Stimulated activated CD8-positive, alpha-beta memory T cell treated with anti-CD3 and anti-CD28 coated beads, Interleukin-15, amount 100 ng/mL, for 24 hours (primary cell): ENCODE measurements at places on chromosomes 7 and 10.

DNA sequence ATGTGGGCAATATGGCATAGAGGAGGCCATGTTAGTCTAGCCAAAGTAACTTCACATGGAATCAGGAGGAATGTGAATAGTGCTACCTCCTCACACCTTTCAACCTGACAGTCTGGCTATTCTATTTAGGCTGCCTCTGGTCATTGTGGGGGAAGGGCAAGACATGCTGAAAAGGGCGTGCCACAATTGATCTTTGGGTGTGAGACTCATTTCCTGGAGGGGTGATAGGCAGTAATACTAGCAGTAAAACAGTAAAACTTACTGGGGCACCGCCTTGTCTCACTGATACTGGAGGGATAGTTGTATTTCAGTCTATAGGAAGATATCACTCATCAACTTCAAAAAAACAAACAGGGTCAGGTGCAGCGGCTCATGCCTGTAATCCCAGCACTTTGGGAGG is 88.7 kb downstream of the TMEM168 start:
- no peak for DNase-seq

- DNase-seq: no peak
Observed at GRCh38 chr7:2417981-2418481, 14.6 kb downstream of the CHST12 start.

- no peak for DNase-seq
Observed at GRCh38 chr10:66162560-66163143, 763.2 kb upstream of the LRRTM3 start.

GRCh38 chr10:20976891-20977290 is 79.8 kb upstream of the NEBL start:
- no peak for DNase-seq

DNA sequence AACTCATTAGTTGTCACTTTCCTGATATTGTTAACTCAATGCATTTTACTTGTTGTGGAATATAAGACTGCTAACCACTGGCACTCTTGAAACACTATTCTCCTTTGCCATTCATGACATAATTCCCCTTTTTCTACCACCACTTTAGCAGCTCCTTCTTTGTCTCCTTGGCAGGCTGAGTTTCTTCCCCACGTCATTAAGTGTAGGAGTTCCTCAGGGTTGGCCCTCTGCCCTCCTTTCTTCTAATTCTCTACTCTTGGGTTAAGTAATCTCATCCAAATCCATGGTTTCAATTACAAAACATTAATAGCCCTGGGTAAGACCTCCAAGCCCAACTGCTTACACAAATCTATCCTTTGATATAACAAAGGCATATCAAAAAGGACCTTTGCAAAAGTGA is 175.1 kb downstream of the HGF start:
- no peak for DNase-seq

- no peak for DNase-seq
Observed at GRCh38 chr7:106717254-106717954, 56.4 kb upstream of the CCDC71L start.

DNA sequence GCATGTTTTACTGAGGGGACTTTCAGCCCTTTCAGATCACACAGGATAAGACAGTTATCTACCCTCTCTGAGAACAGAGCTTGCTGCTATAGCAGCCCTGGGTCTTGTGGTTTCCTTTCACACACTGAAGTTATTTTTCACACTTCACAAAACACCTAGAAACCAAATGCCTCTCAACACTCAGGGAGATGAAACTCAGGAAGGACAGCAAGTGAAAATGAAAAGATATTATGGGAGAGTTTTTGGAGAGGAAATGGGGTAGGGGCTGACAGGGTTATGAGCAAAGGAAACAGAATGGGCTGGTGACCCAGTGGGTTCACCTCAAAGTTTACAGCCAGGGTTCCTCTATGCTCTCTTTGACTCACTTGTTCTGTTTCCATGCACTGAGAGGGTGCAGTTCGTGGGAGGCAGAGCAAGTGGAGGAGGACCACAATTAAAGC is 17.0 kb upstream of the GIMAP2 start:
- no peak for DNase-seq

DNA sequence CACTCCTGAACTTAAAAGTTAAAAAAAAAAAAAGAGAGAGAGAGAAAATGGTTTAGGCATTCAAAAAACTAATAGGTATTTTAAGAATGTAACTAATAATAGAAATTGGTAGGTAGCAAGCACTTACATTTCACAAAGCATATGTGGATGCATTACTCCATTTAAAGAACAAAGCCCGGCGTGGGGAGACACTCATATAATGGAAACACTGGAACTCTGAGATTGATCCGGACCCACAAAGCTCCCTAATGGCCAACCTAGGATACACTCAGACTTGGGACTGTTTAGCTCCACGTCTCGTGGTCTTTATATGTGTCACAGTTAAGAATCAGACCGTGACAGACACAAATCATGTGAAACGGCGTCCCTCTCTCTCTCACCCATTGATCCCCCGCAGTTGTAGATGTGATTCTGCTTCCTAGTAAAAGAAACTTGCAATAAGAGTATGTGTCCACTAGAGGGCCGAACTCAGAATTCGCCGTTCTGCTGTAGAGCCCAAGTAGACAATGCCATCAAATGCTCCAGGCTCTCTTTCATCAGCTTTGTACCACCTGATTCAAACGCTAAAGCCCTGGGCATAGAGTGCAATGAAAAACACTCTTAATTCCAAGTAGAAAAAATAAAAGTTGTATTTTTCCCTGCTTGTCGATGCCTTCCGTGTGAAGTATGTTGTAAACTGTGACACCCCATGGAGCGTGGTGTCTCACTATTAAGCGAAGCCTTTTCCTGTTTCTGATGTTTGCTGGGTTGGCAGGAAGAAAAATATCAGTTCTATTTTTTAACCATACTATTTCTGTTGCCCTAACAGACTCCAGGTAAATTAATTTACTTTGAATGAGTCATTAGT is 429.0 kb upstream of the MTPN start:
- no peak for DNase-seq

DNA sequence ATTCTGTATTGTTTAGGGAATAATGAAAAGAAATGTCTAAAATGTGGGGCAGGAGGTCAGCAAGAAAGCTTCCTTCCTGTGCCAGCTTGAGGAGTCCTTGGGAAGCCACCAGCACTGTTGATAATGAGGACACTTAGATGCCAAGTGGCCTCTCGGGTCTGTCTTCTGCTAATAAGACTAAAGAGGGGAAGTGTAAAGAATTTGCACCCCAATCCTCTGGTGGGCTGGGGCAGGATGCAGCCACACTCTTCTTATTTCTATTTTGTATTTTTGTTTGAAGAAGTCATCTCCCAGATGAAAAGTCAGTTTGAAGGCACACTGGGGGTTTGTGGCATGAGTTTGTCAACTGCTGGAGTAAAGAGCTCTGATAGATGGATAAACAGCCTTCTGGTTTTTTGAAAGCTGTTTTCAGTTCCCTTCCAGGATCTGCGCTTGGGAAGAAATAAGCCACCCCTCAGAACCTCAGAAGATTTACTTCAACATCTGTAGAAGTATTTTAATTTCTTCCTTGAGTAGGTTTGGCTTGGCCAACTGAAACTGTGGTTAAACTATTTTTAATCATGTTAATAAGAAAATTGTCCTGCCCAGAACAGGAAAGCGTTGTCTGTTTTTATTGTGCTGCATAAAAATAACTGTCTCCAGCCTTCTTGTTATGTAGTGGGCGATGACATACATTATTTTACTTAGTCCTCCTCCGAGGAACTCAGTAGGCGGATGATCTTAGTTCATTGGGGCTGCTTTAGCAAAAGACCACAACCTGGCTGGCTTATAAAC is 128.8 kb upstream of the GPR26 start:
- no peak for DNase-seq

GRCh38 chr7:82965088-82966036 is 197.3 kb downstream of the PCLO start:
- no peak for DNase-seq

DNA sequence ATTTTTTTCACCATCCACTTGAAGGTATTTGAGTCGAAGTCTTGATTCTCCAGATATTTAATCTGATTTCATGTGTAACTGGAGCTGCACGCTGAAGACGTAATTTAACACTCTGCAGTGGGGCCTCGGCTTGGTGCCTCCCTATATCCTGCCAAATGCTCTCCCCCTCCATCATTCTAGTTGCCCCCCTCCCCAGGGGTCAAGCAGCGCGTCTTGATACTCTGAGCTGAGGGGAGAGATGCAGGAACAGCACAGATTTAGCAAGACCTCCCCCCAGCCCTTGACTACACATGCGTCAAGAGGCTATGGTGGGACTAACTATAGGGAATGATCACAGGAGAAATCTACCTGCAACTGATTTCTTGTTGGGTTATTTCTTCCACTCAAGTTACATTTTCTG is 85.8 kb downstream of the PRPF18 start:
- no peak for DNase-seq

DNA sequence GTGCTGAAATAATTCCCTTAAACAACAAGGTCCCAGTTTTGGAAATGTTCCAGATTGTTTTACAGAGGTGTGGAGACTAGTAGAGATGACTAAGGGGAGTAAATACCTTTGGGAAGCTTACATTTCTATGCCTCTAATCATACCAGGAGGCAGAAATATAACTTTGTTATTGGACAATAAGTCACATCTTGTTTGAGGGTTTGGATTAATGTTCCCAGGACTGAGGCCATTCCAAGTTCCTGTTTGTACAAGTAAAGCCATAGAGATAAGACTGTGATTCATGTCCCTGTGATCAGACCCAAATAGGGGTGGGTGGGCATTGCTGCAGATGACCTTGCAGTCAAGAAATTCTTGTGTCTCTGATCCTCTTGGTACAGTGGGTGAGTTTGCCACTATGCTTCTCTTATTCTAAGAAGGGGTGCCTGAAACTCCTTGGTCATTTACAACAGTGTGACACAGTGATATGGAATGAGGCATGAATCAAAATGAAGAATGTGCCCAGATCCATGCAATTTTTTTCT is 508.3 kb downstream of the SORCS3 start:
- no peak for DNase-seq

DNA sequence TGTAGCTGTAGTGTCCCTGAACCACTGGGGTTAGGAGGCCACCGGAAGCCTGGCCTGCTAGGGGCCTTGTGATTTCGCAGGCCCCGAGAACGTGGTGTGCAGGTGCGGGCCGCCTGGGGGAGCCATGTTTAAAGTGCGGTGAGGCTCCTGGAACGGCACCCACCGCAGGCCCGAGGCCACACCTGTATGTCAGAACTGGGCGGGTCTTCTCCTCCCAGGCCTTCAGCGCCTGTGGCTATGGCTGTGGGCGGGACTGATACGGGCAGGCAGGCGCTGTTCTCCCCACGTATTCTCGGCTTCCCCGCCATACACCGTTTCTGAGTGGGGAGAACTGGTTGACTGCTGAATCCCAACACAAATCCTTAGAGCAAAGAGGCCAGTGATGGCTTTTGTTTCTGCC is 74.8 kb downstream of the DNAJB6 start:
- DNase-seq: no peak

DNA sequence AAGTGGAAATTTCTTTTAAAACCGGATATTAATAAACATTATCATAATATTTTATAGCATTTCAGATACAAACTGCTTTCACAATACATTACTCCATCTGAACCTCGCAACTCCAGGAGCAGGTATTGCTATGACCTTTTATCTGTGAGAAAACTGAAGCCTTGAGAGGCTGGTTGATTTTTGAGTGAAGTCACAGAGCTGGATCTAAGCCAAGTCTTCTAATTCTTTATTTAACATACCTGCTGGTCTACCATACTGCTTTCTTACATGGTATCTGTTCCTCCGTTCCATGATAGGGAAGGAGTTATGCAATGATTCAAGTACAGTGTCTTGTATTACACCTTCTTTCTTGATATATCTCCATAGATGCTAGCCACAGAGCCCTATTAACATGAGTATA is 37.4 kb upstream of the ITGB8 start:
- DNase-seq: no peak

DNA sequence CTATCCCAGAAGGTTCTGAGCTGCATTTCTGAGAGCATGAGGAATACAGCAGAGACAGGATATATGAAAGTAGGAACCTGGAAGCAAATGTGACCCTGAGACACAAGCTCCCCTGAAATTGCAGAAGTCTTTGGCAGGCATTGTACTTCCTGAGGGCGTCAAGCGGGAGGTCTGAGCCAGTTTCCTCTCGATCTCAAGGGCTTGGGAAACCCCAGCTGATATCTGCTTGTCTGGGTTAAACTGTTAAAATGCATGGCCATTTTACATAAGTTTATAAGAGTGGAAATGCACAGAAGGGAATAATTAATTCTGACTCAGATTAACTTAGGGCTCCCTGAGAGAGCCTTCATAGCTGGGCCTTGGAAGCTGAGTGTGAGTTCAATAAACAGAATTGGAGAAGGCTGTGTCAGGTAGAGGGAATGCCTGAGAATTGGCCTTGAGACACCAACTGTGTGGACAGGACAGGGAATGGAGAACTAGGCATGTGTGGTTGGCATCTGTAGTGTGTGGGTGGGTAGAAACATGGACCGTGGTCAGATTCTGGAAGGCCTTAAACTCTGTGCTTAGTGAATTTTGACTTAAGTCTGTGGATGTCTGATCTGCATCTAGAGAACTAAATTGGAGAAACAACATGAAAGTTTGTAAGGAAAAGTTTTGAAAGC is 53.3 kb downstream of the WIPF3 start:
- no peak for DNase-seq
